ENCODE measurements at places on chromosomes 2 and 18.

DNA sequence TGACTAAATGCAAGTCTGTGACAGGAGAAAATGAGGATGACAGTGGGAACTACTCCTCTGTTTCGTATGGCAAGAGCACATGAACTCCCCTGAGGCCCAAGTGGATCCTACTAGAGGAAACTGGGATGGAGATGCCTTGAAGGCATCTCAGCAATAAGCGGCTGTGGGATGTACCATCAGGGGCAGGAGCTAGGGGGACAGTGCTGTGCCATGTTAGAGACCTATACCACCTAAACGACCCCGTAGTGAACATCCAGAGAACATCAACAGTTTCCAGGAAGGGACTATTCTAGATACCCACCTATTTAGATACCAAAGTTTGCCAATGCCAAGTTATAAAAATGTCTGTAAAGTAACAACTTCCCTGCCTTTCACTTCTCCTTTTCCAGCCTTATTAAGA is 860.8 kb upstream of the ACVR2A start:
- no peak for DNase-seq

DNA sequence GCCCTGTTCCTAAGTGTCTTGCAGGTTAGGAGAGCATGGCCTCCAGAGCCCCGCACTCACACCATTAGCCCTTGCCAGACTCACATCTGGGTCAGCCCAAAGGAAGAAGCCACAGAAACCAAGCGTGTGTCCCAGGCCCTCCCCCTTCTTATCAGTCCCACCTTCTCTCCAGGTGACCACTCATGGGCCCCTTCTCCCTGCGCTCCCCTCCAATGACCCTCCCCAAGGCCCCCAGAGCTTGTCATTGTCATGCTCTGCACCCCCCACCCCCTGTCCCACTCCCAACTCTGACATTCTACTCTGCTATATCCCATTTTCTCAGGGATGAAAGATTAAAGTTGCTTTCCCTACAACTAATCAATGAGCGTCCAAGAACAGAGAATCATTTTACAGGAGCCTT is 30.1 kb downstream of the CAPN14 start:
- DNase-seq, result no peak

GRCh38 chr2:85156153-85156552 is 23.0 kb downstream of the TCF7L1 start:
- no peak for DNase-seq

DNA sequence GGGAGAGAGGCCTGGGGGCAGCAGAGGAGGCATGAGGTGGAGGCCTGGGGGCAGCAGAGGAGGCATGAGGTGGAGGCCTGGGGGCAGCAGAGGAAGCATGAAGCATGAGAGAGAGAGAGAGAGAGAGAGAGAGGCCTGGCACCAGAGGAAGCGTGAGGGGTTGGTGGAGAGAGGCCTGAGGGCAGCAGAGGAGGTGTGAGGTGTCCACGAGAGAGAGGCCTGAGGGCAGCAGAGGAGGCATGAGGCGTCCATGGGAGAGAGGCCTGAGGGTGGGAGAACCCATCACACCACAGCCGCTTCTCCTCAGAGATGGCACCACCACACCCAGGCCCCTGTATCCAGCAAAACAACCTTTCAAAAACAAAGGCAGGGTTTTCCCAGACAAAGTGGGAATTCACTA is 55.7 kb upstream of the KCNG2 start:
- no peak for DNase-seq

GRCh38 chr2:79554899-79555298 is 42.0 kb downstream of the CTNNA2 start:
- no peak for DNase-seq

GRCh38 chr2:23593752-23594459 is 208.9 kb downstream of the KLHL29 start:
- DNase-seq, result no peak

- DNase-seq, result peak; percentile 93
These were observed 664 bp upstream of the IMPA2 start for GRCh38 chr18:11980494-11981191.

GRCh38 chr2:181464966-181465365 is 7.8 kb downstream of the ITGA4 start:
- DNase-seq, result no peak

GRCh38 chr2:44545005-44545404 is 183.3 kb downstream of the CAMKMT start:
- no peak for DNase-seq

- DNase-seq, result no peak
These were observed 2.1 kb downstream of the GULP1 start for GRCh38 chr2:188293601-188294351.

- no peak for DNase-seq
These were observed 60.8 kb upstream of the GLS start for GRCh38 chr2:190819840-190820301.

GRCh38 chr2:190596993-190597392 is 51.9 kb upstream of the NAB1 start:
- DNase-seq, result no peak

- no peak for DNase-seq
These were observed 68.1 kb upstream of the KLHL14 start for GRCh38 chr18:32840962-32841361.

GRCh38 chr2:86821306-86821705 is 30.6 kb upstream of the CD8A start:
- no peak for DNase-seq

- DNase-seq, result no peak
These were observed 605.5 kb downstream of the SATB2 start for GRCh38 chr2:198852248-198852647.

DNA sequence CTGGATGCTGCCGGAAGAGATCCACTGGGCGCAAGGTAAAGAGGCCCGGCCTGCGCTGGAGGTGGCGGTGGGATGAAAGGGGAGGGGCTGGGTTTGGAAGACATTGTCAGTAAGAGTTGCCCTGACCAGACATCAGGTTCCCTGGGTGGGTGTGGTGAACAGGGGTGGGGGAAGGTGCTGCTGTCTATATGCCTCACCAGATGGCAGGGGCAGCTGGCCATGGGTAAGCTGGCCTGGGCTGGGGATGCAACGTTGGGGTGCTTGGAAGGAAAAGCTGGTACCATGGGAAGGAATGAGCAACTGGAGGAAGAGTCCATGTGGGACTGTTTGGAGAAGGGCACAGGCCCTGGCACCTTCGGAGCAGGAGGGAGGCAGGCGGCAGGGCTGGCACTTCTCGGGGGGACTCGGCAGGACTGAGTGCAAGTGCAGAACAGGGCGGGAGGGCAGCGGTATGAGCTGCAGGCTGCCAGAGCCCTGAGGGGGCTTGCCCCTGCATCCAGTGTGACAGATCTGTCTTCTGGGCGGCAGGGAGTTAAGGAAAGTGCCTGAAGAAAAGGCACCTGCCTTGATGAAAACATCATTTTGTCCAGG is 146.4 kb downstream of the DYSF start:
- no peak for DNase-seq

DNA sequence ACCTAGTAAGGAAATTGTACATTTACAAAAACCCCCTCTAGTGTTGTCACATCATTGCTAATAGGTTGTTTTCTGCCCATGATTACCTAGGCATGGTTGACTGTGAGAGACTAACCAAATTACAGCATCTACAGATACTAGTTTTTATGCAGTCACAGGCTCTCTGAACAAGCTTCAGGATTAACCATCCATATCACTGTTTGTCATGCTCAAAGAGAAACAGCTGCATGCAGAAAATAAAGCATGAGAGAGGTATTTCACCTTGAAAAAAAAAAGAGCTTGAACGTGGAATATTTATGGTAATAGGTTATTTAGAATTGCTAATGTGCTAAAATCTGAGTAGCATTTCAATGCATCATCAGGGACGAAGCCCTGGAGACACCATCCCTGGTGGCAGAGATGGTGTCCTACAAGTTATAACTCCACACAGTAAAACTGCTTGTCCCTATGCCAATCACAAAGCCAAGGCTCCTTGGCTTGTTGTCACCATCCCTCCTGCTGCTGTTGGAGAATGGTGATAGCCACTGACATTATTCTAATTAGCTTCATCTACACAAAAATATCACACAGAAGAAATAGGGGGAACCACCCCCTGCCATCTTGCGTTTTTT is 5.4 kb downstream of the NEB start:
- DNase-seq, result no peak

DNA sequence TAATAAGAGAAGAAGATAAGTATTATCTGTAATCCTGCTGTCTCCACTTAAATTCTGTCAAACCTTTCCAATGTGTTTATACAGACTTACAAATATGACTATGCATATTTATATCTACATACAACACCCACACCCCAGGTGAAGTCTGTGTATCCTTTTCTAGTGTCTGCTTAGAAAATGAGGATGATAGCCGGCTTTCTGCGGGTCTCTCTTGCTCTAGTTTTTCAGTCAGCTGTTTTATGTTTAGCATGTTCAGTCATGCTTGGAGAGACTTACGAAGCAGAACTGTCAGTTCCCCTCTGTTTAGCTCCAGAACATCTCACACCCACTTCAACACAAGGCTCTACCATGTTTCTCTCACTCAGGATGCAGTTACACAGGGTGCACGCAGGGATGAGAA is 137.3 kb upstream of the NFATC1 start:
- no peak for DNase-seq

DNA sequence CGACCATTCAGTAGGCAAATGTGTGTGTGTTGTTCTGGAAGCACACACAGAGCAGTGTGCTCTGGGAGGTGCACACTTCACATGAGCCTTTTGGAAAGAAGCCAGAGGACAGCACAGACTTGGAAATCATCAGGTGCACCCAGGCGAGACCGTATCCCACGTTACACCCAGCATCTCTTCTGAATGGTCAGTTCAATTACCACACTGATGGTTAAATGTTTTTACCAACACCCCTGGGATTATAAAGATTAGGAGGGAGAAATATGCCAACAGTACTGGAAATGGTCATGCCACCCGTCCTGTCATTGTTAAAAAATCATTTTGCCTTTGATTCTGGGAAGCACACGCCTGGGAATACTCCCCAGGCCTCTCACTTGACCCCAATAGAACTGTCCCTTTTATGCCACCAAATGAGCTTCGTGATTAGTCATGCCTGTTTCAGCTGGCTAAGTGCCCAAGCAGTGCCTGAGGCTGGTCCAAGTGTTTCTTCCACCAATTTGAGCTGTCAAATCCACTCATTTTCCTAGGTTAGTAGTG is 183.7 kb downstream of the NRP2 start:
- DNase-seq, result no peak

DNA sequence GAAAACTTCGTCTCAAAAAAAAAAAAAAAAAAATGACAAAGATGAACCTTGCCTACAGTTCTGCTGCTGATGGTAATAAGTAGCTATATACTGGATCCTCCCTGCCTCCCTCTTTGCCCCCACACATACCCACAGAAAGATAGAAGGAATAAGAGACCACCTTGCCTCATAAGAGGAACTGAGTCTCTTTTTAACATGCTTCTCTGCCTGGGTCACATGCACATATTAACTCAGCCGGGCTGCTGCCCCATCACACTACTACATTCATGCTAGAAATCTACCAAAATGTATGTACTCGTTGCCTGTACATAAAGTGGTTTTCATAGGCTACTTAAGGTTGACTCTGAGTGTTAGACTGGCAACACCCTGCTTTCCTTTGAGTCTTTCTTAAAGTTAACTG is 78.9 kb upstream of the B3GNT2 start:
- DNase-seq, result no peak

- DNase-seq, result peak; percentile 66
These were observed 102.1 kb downstream of the ATAD2B start for GRCh38 chr2:23824777-23825212.

DNA sequence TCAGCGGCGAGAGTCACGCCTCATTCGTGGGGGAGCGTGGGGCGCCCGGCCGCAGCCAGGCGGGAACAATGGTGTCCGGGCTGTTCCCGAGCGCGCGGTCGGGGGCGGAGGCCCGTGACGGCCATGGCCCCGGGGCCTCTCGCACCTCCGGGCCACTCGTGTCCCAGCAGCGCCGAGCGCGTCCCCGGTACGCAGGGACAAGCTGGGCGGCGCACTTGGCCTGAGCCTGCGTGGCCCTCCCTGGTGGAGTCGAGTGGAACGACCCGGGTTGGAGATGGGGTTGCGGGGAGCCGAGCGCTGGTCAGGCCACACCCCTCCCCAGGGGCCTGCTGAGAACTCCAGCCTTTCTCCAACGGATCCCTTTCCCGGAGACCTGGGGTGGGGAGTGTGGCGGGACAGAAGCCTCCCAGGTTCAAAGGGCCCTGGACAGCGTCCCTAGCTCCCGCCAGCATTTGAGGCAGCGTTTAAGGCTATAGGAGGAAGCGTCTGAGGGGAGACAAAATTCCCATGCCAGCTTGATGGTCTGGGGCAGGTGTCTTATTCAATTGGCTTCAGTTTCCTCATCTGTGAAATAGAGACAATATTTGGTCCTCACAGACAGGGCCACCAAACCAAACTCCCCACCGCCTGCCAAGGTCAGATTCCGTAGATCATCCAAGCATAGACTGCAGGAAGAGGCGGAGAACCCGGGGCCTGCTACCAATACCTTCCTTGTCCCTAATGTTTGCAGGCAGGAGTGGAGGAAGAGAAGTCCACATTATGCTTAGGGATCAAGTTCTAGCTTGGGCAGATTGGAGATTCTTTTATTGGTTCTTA is 553 bp downstream of the CNDP2 start:
- DNase-seq, result no peak

DNA sequence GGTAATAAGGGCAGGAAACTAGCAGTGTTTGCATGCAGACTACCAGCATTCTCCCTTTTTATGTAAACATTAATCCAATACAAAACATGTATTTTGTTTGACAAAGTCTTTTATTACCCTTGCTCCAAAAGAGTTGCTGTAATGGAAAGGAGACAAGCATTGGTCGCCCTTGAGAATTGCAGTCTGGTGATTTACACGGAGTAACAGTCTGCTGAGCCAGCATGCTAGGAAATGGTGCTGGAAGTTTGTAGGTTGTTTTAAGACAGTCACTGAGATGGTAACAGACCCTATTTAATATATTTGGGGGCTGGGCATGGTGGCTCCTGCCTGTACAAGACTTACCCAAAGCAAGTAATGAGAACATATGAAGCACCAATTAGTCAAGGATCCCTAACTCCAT is 2.8 kb upstream of the PRKCE start:
- no peak for DNase-seq

DNA sequence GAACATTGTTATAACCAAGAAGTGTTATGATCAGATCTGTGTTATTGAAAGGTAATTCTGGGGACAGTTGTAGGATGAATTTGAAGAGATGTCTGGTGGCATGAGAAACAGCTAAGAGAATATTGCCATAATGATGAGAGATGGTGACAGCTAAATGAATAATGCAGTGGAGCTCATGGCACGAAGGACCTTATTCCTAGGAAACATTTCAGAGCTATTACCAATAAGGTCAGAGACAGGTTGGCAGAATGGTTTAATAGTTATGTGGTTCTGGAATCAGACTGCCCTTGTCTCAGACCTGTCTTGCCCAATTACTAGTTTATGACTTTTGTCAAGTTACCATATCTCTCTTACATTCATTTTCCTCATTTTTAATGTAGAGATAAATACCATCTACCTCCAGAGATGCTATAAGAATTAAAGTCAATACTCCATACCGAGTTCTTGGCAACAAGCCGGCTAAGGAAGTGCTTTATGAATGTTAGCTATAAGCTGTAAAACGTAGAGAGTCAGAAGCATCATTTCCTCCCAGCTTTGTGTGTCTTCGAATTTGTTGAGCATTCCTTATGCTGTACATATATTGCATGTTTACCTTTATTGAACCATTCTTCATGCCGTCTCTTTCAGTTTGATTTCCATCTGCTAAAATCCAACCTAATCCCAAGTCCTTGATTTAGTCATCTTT is 73.6 kb upstream of the COL5A2 start:
- no peak for DNase-seq

All from memory B cell (primary cell).